CD4-positive, alpha-beta T cell treated with Interleukin-17A for 4 hours (primary cell): ENCODE measurements at places on chromosomes 11 and 22.

DNA sequence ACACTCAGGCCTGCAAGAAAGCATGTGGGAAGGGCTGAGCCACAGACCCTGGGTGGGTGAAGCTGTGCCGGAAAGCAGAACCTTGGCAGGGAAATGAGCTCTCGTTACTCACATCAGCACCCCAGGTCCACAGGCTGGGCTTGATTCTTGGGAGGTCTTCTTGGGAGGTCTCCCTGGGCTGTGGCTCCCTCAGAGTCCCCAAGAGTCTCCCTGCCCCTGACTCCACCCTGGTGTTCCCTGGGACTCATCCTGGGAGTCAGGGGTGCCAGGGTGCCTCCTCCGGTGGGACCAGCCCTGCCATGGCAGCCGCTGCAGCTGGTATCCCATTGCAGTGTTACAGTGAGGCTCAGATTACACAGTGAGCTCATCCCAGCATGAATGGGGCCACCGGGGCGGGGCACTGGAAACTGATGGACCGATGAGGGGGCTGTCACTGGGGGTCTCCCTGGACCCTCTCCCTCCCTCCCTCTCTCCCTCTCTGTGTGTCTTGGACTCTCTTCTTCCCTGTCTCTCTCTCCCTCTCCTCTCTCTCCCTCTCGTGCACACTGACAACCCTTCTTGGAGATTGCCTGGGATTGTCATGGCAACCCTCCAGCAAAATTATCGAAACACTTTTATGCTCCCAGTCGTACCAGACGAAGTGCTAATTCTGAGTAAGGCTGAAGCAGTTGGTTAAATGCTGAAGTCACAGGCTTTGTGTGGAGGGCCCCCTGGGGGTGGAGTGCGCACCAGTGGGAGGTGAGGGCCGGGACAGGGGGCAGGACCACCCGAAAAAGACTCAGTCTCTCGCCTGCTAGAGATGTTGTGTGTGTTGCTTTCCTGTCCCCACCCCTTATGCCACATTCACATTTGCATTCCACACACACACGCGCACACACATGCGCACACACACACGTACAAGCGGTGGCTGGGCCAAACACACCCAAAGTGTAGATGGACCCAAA is 8.6 kb upstream of the C11orf96 start:
- no peak for DNase-seq

GRCh38 chr11:81673001-81673400 is 1060.7 kb downstream of the FAM181B start:
- DNase-seq: no peak

GRCh38 chr22:36156515-36157419 is 3.8 kb downstream of the APOL3 start:
- peak; percentile 89 for DNase-seq

DNA sequence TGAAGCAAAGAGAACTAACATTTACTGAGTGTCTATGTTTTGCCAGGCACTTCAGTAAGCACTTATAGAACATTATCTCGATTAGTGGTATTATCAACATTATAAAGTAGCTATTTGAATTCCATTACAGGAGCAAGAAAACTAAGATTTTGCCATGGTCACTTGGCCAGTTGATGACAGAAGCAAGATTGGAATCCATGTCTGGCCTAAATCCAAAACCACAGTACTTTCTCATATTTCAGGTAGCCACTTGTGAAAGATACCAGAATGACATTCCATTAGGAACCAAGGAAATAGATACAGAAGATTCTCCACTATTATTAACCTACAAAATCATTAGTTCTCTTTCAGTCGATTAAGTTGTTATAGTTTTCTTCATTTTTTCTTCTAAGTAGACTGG is 691.0 kb upstream of the API5 start:
- DNase-seq: no peak

GRCh38 chr11:41389623-41390130 is 69.8 kb downstream of the LRRC4C start:
- no peak for DNase-seq

- DNase-seq: no peak
Observed at GRCh38 chr11:17280494-17281127, 4.1 kb downstream of the NUCB2 start.

- no peak for DNase-seq
Observed at GRCh38 chr11:79390477-79390876, 50.4 kb downstream of the TENM4 start.

- no peak for DNase-seq
Observed at GRCh38 chr11:71330349-71330748, 78.0 kb upstream of the SHANK2 start.

GRCh38 chr11:133133050-133133449 is 399.3 kb downstream of the OPCML start:
- no peak for DNase-seq

DNA sequence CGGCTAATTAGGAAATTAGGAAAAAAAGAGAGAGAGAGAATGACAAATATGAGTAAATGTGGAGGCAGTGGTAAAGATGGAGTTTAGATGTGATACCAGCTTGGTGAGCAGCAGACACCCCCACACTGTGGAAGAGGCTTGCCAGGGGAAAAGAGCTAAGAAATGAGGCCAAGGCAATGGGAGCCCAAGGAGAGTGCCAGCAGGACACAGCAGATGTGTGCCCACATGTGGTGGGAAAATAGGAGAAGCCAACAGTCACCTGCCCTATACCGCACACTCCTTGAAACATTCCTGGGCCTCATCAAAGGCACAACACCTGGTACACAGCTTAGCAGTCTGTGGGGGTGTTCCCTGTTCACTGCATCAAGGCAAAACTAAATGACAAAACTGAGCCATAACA is 104.9 kb downstream of the FAM76B start:
- no peak for DNase-seq

DNA sequence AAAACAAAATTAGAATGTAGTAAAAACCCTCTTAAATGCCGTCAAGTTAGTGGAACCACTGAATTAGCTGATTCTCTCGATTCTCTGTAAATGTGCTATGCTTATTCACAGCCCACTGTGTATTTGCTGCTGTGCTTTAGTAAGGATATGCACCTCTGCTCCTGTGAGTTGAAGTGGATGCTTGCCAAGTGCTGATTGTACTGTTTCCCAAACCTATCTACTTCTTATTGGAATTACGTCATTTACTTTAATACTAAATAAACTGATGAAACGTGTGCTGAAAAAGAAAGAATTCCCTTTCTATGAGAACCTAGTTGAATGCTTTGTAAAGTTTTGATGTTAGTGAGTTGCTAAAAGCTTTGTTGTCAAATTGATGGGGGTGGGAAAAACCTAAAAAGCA is 158.4 kb downstream of the LRRC4C start:
- DNase-seq: no peak

DNA sequence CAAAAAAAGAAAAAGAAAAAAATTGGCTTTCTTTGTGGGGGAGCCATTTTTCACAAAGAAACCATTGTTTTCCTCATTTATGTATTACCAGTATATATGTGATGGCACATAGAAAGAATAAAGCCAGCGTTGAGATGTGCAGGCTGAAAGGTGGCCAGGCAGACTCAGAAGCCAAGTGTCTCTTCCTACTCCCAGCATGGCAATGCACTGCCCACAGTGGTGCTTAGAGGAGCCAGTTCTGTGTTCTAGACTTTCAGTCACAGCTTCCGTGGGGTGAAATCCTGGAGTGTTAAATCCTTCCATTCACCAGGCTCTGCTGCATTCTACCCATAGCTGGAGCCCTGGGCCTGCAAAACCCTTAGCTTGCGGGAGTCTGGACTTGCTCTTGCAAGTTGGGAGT is 18.9 kb downstream of the SNAP29 start:
- DNase-seq: no peak

- DNase-seq: no peak
Observed at GRCh38 chr11:122038543-122038942, 77.5 kb downstream of the BLID start.
